ENCODE measurements at places on chromosomes 1 and 21.

GRCh38 chr21:41765973-41766882 lies 624 bp downstream of the RIPK4 start:
- DNase-seq, result peak; percentile 69

- no peak for DNase-seq
Measured at GRCh38 chr1:36236302-36236701, 12.1 kb downstream of the THRAP3 start.

DNA sequence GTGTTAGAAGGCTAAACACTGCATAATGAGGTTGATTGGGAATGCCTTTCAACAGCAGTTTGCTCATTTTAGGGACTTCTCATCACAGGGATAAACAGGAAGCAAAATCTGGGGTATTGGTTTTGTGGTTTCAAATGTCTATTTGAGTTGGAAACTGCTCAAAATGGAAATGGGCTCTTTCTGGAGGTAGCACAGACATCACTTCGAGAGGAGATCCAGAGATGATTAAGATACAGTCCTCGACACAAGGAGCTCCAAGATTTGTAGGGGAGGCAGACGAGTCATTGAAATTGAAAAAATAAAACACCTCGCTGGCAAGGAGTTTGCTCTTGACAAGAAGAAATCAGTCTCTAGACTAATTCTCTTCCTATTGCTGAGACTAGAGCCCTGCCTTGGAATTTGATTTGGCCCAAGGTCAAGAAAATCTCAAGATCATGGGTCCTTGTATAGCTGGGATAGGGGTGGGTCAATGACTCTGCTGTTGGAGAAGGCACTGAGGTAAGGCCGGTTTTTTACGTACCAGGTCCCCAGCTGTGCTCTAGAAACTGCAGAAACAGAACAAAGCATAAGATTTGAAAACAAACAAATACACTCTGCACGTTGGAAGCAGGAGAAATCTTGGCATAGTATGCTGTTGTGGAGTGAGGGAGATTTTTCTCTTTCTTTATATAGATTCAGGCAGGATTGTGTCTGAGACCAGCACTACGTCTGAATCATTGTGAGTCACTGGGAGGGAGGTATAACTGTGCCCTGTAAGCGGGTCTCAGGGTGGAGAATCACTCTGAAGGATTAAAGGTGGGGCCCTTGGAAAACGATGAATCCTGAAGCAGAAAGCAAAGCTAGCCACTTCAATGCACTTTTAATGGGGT lies 17.7 kb upstream of the KLHDC8A start:
- no peak for DNase-seq

- no peak for DNase-seq
Measured at GRCh38 chr1:154925335-154926170, 11.0 kb downstream of the PMVK start.

GRCh38 chr1:26932531-26932930 lies 11.0 kb downstream of the NUDC start:
- DNase-seq, result no peak
